Activated CD4-positive, alpha-beta T cell treated with anti-CD3 and anti-CD28 coated beads, Interleukin-2, amount 50 U/mL, for 1 hour (primary cell): ENCODE measurements at places on chromosomes 2 and 18.

- DNase-seq: no peak
These were observed 335.3 kb downstream of the ZNF521 start for GRCh38 chr18:25016666-25017065.

DNA sequence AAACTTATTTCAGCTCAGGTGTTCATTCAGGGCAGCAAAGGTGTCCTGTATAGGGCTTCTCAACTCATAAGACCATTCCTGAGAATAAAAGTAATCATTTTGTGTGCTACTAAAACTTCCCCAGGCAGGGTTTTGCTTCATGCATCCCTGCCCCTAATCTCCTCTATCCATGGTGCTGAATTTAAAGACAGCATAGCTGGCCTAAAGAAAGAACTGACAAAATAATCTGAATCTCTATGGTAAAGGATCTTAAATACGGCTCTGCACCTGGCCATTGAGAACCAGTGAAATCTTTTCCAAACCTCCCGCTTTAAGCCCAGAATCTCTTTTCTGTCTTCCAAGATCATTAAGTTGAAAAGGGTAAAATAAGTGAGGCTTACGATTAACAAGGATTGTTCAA, 292.1 kb upstream of the KLHL29 start:
- DNase-seq: no peak

DNA sequence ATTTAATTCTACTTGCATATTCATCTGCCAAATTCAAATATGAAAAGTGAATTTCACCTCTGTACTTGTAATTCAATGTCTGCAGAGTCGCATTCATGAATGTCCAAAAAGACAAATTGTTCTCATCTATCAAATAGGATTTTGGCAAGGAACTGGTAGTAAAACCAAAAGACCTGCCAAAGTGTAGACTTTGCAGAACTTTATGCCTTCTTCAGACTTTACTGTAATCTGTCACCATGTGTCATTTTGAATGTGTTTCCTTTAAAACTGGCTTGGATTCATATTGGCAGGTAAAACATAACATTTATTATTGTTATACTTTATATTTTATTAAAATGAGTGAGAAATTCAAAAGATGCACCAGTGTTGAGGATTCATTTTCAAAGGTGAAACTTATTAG, 701.9 kb upstream of the LINC00305 start:
- no peak for DNase-seq

DNA sequence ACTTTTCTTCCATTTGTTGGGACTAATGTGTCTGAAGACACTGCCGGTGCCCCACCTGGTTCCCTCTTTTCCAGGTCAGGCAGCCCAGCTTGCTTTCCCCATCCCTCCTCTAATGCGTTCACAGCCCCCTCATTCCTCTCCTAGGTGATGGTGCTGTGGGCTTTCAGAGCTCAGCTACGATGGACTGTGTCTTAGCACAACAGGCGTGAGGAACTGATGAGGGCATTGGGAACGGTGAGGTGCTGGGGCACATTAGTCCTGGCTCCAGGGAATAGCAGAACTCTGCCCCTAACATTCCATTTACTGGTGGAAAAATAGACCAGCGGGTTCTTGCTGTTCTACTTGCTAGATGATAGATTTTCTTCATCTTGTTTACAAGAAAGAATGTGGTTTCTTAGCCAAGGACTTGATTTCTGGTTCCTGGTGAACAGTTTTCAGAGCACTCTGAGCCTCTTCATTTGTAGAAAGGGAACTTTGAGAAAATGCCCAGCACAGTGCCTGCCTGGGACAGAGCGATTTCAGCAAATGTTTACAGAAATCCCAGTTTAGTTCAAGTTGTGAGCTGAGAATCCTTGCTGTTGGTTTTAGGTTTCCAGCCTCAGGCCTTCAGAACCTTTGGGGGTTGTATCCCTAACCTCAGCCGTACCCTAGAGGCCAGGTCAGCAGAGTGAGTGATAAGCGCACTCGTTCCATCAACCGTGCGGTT, 42.5 kb downstream of the LDLRAD4 start:
- no peak for DNase-seq

DNA sequence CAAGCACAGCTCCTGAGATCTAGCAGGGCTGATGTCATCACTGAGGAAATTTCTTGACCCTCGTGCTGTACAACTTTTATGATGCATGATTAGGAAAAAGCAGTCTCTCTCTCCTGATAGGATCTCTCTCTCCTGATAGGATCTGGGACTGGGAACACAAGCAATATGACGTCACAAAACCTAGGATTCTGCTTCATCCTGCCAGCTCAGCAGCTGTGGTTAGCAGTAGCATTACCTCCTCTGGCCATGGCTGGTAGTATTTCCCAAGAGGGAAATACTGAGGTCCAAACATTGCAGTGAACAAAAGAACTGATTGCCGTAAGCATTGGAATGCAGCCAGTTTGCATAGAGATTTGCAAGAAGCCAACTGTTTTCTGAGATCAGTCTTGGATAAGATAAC, 521.2 kb upstream of the POU3F3 start:
- DNase-seq: no peak

- DNase-seq: no peak
These were observed 128.1 kb upstream of the PDE1A start for GRCh38 chr2:182554950-182555349.

DNA sequence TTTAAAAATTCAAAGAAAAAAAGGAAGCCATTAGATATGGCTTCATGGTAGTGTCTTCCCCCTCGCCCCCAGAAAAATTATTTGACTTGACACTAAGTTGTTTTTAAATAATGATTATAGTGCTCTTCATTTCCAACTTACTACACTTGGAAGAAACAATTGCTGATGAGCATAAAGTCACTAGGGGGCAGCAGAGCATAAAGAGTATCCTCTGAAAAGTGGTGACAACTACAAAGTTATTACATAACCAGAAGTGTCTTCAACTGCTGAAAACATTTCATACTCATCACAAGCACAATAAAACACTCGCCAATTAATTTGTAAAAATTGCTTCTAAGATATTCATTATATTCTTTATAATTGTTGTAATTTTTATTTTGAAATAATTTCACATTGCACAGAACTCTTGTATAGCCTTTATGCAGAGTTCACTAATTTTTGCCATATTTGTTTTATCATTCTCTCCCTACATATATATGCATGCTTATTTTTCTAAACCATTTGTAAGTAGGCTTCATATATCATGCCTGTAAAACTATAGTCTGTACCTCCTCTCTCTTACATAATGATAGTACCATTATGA, 54.9 kb downstream of the EXOC6B start:
- DNase-seq: peak; percentile 41

- DNase-seq: no peak
These were observed 23.0 kb upstream of the TMEM214 start for GRCh38 chr2:27009716-27010115.

DNA sequence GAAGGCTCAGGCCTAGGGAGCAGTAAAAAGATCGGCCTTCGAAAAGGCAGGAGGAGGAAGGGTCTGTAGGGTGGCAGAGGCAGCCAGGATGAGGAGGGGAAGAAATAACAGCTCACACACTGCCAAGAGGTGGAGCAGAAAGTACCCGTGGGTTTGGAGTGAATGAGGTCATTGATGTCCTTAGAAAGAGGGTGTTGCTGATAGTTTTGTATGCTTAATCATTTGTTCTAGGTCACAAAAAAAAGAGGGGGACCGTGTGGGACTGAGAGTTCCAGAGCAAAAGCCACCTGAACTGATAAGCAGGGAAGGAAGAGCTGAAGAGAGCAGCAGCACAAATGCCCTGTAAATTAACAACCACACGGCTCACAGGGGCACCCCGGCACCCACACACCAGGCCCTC, 140.4 kb downstream of the FAM161A start:
- DNase-seq: no peak

DNA sequence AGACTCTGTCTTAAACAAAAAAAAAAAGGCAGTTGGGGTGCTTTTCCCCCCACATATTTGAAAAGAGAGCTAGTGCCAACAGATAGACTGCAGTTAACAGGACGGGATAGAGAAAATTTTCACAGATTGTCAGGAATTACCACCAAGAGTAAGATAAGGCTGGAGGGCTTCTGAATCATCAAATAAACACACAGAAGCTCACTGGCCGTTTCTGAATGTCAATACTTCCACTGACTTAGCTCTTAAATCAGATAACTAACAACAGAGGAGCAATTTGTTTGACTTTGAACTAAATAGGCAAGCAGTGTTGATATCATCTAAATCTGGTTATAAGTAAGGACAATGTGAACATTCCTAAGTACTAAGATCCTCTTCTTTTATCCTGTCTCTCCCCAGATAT, 34.7 kb downstream of the PIEZO2 start:
- no peak for DNase-seq

- DNase-seq: no peak
These were observed 405.8 kb upstream of the ID2 start for GRCh38 chr2:8276026-8276425.

DNA sequence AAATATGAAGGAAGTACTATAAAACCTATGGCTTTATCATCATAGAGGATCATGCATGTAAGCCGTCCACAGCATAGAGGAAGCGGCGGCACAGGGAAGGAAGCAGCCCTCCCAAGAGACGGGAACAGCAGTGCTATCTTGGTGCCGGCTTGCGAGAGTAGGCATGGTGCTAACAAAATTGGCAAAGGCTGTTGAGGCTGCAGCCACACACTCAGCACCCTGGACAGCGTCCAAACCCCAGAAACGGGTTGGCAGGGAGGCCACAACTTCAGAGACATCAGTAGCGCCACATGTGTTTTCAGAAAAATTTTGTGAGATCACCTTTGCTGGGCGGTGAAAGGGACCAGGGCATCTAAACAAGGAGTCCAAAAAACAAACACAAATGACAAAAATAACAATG, 37.7 kb downstream of the NETO1 start:
- no peak for DNase-seq

DNA sequence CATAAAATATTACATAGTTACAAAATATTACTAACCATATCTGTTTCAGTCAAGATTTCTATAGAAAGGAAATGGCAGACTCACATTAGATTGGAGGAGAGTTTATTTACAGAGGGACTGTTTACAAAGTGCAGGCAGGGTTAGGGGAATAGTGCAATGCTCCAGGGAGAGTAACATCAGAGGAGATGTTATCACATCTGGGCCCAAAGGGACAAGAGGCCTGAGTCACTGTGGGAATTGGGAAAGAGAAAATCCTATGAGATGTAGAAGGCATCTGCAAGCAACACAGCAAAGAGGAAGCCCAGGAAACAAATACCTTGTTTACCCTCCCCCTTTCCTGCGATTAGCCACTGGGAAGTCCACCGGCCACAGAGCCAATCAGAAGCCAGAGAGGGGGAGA, 227.3 kb upstream of the TANK start:
- DNase-seq: no peak

- DNase-seq: no peak
These were observed 69.1 kb upstream of the CTDP1 start for GRCh38 chr18:79610461-79611039.

DNA sequence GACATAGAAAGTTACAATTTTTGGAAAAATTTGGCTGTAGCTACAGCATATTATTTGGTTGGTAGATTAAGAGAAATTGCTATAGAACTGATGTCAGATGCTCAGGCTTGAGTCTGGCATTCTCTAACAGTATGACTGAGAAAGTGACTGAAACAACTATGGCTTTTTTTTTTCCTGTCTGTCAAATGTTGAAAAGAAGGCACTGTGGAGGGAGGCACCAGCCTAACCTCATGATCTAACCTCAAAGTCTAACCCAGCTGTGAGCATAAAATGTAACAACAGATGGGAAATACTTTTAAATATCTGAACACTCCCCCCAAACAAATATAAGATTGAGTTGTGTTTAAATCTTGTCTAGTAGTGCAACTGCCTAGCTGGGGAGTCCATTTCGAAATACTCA, 629.1 kb downstream of the LRP1B start:
- DNase-seq: no peak

DNA sequence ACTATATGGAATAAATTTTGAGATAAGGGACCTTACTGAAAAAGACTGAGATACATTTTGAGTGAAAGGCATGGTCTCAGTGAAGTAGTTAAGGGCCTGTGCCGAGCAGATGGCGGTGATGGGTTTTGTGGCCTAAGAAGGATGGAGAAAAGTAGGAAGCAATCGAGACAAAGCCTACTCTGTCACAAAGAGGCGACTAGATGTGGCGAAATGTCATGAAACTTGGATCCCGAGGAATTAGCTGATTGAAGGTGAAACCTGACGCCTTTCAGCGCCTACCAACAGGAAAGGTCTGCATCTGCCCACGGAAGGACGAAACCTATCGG, 558 bp upstream of the CEP192 start:
- no peak for DNase-seq

DNA sequence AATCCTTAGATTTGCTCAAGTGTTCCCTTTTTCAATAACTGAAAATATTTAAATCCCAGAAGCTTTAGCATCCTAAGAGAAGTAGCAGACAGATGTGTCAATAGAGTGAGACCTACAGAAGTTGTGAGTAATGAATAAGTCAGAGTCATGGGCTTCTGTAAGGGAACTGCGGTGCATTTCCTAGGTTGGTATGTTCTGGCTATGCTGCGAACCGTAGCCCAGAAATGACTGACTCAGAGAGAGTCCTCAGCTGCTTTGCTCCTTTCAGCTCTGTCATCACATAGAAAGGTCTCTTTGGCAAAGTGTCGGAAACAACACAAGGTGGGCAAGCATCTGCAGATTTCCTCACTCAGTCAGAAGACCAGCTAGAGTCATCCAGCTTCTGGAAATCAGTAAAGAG, 297.1 kb downstream of the ARHGAP15 start:
- no peak for DNase-seq

DNA sequence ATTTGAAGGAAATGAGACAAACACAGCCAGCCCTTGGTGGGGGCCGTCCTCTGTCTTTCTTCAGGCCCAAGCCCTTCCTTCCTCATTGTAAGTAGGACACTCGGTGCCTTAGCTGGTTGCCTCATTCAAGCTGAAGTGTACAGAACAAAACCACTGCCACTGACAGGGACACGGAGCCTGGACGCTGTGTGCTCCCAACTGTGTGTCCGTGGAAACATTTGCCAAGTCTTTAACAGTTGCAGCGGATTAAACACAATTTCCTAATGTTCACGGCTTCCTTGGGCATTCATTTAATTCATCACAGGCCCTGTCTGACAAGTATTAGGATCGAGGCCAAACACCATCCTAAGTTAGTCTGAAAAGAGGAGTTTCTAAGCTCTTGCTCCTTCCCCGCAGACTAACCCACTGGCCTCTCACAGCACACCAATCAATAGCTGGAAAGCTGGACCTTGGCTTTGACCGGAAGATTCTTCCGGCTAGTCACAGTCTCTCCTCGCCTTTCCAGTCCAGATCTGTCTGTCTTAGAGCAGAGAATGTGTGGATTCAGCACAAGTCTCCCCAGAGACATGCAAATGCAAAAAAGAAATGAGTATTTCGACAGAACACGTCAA, 68.7 kb upstream of the ACSL3 start:
- DNase-seq: no peak

- DNase-seq: no peak
These were observed 109.9 kb downstream of the MSTN start for GRCh38 chr2:189952536-189953109.

GRCh38 chr2:166609183-166609959, 115.3 kb upstream of the SCN7A start:
- DNase-seq: no peak
